CD4-positive, alpha-beta T cell treated with Interleukin-6 for 4 hours (primary cell): ENCODE measurements at places on chromosomes 13 and 19.

DNA sequence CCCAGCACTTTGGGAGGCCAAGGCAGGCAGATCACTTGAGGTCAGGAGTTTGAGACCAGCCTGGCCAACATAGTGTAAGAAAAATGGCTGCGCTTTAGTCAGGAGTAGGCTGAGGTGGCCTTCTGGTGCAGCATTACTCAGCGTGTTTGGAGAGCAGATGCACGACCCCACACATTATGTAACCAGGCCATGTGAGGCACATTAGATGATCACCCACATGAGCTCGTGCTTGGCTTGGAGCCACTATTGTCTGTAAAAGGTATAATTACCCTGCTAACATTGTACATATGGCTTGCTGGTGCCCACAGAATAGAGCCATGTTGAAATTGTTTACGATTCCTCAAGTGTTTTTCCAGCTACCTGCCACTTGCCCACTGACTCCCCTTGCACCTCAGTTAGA lies 24.0 kb upstream of the SCEL start:
- DNase-seq: no peak

DNA sequence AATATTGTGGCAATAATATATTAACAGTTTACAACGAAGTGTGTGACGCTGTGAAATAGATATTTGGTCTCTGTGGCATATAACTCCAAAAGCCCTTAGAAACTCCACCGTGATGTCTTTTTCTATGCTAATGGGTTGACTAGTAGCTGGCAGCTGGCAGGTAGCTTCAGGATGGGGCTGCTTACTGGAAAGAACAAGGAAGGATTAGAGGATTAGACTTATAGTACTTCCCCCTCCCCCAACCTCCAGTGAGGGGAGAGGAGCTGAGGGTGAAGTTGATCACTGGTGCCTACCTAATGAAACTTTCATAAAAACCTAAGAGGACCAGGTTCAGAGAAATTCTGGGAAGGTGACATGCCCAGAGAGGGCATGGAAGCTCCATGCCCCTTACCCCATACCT lies 9.8 kb downstream of the ZNF229 start:
- no peak for DNase-seq

- DNase-seq: no peak
Observed at GRCh38 chr19:246551-246950, 44.7 kb downstream of the PLPP2 start.

GRCh38 chr13:91459485-91459884 lies 61.1 kb downstream of the GPC5 start:
- DNase-seq: no peak

DNA sequence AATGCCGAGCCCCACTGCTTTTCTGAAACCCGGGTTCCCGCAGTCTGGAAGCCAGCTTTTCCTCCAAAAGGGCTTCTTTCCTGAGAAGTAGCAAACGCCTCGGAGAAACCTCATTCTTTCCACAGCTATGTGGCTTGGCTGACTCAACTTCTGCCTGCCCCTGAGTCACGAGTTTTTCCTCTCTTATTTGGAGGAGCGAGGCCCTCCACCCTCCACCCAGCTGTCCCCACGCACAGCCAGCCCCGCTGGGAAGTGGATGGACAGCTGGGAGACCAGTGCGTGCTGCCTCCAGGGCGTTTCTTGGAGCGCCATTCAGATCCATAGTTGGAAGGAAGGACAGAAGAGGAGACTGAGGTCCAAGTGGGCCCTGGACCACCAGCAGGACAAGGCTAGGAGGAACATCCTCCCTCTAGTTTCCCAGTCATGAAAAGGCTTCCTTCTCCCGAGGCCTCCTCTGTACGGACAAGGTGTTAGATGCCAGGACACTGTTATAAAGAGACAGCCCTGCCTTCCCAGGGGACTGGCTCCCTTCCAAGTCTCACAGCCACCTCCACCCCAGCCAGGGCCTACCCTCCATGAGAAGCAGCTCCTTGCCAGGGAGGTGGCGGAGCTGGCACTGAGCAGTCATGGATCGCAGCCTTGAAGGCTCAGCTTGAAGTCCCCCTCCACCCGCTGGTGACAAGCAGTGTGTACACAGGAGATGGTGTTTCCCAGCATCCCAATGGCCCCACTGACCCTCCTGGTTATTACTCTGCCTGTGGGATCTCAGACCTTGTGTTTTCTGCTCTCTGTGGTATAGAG lies 2.5 kb upstream of the PLEKHF1 start:
- no peak for DNase-seq

DNA sequence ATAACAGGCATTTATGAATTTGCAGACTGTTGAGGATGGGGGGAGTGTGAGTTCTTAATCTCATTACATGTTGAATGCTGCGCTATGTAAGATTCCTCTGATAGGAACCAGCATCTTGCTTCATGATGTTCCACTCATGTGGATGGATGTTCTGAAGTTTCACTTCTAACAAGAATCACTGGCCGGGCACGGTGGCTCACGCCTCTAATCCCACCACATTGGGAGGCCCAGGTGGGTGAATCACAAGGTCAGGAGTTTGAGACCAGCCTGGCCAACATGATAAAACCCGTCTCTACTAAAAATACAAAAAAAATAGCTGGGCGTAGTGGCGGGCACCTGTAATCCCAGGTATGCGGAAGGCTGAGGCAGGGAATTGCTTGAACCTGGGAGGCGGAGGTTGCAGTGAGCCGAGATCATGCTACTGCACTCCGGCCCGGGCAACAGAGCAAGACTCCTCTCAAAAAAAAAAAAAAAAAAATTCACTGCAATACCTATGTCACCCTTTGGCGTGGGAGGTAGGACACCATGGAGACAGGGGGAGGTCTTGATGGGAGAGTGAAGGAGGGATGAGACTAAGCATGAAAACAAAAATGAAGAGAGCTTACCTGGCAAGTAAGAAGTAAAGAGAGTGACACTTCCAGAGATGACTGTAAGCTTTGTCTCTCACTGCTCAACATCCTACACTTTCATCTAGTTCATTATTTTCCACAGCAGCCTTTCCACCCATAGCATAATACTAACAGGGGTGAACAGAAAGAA lies 133.0 kb downstream of the DCT start:
- DNase-seq: no peak

DNA sequence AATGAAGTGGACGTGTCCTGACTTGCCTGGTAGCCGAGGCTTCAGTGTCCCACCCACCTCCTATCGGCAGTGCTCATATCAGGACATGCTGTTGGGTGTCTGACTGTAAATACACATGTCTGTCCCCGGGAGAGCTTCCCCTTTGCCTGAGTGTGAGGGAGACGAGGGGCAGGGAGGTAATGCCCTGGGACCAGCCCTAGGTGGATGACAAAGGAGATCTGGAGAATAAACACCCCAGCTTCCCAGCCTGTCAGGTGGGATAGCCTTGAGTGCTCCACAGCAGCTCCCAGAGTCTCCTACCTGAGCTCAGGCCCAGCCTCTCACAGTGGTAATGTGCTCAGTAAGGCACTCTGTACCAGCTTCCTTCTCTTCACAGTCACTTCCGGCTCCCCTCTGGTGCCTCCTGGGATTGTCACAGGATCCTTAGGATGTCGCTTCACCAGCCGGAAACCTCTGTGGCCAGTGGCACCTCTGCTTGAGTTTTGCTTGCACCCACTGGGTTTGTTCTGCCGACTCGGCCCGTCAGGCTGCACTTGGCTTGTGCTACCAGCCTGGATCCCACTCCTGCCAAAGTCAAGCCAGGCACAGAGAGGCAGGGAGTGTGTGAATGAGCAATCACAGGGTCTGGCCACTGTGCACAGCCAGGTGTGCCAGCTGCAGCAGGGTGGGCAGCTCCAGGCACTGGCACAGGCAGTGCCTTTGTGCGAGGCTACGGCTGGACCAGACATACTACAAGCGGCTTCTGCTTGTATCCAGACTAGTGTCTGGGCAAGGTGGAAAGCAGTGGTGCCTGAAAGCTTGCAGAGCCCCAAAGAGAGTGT lies 54.4 kb upstream of the RGCC start:
- DNase-seq: no peak

DNA sequence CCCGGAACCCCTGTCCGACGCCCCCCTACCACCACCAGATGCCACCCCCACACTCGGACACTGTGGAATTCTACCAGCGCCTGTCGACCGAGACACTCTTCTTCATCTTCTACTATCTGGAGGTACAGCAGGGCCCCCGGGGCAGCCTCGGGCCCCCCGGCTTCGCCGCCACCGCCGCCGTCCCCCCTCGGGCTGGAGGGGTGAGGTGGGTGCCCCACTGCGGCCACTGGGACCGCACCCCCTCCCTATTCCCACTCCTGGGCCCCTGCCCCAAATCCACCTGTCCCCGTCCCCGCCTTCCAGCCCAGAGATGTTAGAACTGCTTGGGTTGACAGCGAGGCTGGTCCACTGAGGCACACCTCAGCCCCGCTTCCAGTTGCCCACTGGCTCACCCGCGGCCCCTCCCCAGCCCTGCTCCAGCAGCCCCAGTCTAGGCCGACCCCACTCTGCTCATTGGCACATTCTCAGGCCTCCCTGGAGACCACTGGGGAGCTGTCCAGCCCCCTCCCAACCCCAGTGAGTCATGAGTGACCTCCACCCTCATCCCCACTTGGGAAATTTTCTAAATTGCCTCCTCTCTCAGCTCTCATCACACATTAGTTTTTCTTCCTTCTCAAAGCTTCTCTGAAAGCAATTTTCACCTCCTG lies 6.5 kb downstream of the LENG1 start:
- DNase-seq: no peak

DNA sequence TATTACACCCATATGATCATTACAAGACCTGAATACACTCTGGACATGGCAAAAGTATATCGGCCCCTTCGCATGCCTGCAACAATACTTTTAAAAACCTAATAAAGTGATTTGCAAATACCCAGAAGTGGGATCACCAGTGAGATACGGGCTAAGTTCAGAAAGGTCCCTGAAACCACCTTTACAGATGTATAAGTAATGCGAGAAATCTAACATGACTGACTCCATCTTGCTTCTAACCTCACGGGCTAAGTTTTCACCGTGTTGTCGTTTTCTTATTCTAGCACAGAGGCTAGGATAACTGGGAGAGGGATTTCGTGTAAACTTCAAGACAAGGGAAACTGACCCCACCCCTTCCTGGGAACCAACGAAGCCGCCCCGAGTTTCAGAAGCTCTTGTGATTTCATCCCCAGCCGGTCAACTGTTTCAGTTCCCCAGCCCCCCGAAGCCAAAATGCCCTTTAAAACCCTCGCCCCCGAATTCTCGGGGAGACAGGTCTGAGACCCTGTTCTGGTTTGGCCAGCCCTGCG lies 703 bp downstream of the NEK3 start:
- no peak for DNase-seq

DNA sequence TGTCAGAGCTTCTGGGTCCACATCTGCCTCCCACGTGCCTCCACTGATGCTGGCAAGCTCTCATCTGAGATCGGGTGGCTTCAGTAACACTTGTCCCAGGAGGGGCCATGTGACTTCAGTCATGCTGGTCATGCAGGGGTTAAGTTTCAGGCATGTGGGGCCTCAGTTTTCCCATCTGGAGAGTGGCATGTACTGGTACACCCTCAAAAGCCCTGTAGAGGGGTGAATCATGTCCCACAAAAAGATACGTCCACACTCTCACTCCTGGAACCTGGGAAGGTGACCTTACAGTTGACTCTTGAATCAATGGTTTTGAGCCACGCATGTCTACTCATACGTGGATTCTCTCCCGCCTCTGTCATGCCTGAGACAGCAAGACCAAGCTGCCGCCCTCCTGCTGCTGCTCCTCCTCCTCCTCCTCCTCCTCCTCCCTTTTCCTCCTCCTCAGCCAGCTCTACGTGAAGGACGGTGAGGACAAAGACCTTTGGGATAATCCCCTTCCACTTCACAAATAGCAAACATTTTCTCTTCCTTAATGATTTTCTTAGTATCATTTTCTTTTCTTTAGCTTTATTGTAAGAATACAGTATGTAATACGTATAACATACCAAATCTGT lies 53.7 kb downstream of the COMP start:
- no peak for DNase-seq

DNA sequence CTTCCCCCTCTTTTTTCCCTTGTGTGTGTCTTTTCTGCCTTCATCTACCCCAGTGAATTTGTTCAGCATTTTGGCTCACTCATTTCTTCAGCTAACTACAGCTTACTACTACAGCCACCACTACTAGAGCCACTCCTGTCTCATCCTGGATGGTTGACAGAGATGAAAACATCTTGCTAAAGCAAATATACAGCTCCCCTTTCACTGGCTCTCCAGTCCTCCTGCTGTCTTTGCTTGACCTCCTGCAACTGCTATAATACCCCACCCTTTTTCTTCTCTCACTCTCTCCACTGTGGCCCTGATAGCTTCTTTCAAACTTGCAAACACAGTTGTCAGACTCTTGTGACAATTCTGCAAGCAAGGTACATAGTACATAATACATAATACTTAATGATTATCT lies 523.6 kb downstream of the DCT start:
- DNase-seq: no peak

DNA sequence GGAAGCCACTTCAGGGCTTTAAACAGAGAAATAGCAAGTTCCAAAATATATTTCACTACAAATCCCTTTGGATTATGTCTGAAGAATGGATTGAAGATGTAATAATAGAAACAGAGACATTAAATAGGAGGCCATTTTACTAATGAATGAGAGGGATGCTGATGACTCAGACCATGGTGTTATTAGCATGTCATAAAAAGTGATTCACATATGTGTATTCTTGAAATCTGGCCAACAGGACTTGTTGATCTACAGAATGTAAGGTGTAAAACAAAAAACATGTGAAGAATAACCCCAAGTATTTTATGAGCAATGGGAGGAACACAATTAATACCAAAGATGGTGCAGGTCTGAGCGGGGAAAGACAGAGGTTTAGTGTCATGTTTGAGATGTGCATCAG lies 873.7 kb downstream of the SLITRK5 start:
- no peak for DNase-seq

- no peak for DNase-seq
Observed at GRCh38 chr13:112592181-112592580, 4.2 kb upstream of the TUBGCP3 start.

DNA sequence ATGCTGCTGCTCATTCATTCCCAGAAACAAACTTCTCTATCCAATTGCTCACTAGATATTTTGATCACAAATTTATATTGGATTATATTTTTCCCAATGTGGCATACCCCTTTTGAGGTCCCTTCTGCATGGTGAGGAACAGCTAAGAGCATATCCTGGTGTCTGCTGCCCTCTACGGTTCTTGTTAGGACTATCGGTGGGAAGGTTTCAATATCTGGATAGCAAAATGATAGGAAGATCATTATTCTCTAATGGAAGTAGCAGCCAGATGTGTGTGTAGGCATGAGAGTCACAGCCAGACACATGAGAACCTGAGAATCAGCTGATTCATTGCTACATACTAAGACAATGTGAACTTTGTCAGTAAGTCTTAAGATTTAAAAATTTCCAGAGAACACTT lies 1422.4 kb upstream of the MIR17HG start:
- no peak for DNase-seq

- no peak for DNase-seq
Observed at GRCh38 chr19:29664753-29665214, 477 bp upstream of the PLEKHF1 start.

GRCh38 chr13:88565566-88565965 lies 894.4 kb downstream of the SLITRK5 start:
- DNase-seq: no peak

GRCh38 chr19:41276231-41276630 lies 12.1 kb downstream of the HNRNPUL1 start:
- no peak for DNase-seq

DNA sequence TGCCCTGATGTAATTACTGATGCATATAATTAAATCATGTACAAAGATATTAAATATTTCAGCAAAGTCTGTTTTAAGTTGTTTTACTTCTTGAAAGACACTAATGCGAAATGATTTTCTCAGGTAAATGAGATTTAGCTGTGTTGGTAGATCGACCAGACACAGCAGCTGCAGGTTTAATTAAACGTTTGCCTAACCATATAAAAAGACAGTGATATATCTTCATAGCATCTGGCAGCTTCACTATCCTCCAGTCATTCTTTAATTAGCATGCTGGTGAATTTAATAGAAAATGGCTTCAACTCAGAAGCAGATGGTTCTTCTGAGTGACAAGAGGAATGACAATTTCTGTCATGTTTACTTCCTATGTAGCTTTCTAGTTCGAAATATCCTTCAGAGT lies 69.3 kb downstream of the NHLRC3 start:
- DNase-seq: no peak
